ENCODE measurements at places on chromosomes 4 and X.
A peak's percentile ranks its signal among the peaks of the same experiment; 100 is the strongest.

GRCh38 chr4:34112573-34112972, 2131.7 kb downstream of the ARAP2 start:
- no peak for DNase-seq

DNA sequence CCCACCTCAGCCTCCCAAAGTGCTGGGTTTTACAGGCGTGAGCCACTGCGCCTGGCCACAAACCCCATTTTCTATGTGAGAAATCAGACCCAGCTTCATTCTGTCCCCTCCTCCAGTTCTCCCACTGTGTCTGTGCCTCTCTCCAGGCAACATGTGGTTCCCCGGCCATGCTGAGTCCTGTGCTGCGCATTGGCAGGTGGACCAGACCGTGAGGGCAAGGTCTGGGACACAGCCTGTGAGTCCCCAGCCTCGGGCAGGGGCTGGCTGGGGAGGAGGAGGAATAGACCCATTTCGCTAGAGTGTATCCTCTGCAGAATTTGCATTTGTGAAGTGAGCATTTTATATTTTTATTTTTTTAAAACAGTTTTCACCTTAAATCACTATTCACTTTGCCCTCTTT, 21.5 kb upstream of the CLDN24 start:
- DNase-seq: no peak

DNA sequence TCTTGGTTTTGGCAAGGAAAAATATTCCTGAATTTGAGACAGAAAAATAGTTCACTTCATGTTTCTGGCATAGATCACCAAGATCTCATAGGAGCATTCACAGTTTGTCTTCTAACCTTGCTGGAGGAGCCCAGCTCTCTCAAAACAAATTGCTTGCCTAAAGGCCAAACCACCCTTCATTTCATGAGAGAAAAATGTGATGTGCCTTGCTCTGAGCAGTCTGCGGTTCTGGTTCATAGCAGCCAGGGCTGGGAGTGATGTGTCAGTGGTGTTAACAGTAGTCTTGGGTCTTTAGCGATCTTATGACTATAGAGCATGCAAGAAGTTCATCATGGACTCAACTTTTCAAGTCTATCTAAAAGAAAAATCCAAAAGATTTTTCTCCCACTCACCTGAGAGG, 183.3 kb downstream of the DCLK2 start:
- DNase-seq: no peak

- peak; percentile 85 for DNase-seq
Measured at GRCh38 chrX:134669378-134670098, 11.3 kb upstream of the PLAC1 start.
